ENCODE measurements at places on chromosomes 12 and 14.

DNA sequence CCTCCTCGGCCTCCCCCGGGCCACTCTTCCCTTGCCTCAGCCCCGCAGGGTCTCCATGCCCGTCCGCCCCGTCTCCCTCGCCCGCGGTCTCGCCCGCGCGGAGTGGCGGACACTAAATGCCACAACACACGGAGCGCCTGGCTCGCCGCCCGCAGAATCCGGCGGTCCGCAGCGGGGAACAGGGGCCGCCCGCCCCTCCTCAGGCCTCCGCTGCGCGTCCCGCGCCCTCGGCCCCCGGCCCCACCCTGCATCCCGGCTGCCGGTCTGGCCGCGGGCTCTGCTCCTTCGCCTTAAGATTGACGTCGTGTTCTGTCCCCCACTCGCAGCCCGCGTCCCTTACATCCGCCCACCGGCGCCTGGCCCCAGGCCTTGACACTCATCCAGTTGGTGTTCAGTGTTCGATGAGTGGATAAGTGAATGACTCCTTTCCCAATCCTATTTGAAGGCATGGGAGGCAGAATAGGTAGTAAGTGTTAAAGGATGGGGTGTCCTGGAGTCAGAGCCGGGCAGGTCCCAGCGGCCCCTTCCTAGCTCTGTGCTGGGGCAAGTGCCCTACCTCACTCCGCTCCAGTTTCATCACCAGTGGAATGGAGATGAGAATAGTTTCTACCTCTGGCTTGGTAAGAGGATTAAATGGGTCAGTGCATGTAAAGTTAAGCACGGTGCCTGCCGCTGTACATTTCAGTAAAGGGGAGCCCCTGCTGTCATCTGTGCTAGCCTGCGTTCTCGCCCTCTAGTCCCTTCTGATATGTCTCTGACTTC, 622 bp downstream of the TECPR2 start:
- DNase-seq: peak; percentile 21

DNA sequence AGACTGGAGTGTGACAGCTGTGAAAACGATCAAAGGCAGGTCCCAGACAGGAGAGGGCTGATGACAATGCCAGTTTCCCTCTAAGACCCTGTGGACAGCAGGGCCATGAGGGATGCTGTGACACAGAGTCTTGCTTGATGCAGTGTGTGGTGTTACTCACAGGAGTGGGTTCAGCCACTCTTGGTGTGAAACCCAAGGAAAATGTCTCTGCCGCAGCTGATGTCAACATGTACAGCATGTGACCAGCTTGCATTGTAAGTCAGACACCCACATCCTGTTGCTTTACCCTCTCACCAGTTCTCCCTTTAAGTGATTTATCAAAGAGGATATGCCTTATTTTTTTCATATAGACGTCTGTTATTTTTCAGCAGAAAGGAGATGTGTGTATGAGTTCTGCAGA, 268.6 kb downstream of the BTG1 start:
- no peak for DNase-seq

DNA sequence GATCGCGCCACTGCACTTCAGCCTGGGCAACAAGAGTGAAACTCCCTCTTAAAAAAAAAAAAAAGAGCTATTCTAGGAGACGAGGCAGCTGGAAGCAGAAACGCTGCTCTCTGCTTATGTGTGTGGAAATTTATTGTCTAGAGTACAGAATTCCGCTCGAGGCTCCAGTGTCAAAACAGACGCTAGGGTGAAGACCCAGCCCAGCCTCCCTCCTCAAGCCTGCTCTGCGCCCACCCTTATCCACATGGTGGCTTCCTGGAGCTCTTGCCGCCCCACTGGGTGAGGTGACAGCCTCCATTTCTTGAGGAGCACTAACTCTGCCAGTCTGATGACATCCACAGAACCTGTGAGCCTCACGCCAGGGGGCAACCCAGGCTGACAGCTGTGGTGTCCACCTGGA, 49.5 kb upstream of the DLK1 start:
- no peak for DNase-seq

GRCh38 chr14:88879022-88879421, 54.6 kb downstream of the TTC8 start:
- no peak for DNase-seq

DNA sequence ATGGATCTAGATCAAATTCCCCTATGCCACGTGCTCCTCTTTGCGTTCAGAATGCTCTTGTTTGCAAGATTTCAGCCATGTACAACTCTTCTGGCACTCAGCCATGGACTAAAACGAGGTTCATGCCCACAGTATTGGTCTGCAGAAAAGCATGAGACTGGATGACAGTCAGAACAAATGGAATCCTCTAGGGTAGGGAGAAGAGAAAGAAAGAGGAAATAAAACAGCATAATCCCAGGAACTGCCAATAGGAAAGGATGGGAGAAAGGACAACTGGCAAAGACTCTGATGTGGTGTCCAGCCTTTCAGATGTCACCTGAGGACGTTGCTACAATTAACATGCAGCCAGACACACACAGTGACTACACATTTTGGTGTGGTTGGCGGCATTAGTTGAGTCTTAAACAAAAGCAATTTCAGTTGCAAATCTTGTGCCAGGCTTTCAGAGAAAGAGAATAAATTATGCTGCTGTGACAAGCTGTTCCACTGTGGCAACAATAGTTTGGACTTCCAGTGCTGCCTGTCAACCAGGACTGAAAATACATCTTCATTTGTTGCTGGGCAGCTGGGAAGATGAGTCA, 338.0 kb downstream of the RGS6 start:
- no peak for DNase-seq

- DNase-seq: no peak
These were observed 38.7 kb upstream of the LYZ start for GRCh38 chr12:69309461-69309860.
